ENCODE measurements at places on chromosomes 7 and 10.

- no peak for DNase-seq
These were observed 229.7 kb upstream of the ETV1 start for GRCh38 chr7:14219125-14219524.

GRCh38 chr10:77168861-77169260 lies 468.7 kb downstream of the KCNMA1 start:
- no peak for DNase-seq

DNA sequence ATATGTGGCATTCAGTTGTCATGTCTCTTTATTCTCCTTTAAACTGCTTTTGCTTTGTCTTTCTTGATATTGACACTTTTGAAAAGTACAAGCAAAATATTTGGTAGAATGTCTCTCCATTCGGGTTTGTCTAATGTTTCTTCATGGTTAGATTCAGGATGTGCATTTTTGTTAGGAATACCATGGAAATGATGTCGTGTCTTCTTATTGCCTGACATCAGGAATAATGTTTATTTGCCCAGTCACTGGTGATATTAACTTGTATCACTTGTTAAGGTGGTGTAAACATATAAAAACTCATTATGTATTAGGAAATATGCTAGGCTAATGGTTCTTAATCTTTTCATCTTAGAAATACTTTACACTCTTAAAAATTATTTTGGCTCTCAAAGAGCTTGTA lies 43.4 kb downstream of the CDK1 start:
- DNase-seq: no peak

DNA sequence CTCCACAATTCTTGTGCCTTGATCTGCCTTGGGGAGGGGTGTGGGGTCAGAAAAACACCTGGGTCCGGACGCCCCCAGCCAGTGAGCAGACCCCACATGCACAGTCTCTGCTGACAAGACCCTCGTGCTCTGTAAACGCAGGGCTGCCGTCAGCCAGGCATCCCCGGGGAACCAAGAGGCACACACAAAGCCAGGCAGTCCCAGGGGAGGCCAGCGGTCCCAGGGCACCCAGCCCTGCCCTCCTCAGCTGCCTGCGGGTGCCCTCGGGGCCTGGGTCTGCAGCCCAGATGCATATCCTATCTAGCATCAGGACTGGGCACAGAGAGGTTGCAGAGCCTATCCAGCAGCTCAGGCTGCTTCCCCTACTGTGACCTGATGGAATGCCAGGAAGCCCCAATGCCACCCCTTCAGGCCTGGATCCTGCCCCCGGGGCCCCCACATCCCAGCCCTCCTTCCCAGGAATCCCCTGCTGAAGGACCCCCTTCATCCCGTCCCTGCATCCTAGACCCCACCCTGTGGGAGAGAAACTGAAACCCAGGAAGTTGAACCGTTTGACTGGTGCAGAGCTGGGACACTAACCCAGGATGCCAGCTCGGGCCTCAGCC lies 92.4 kb downstream of the MICALL2 start:
- DNase-seq: no peak

GRCh38 chr7:48217266-48217665 lies 46.0 kb downstream of the ABCA13 start:
- DNase-seq: no peak

GRCh38 chr10:72783410-72783833 lies 91.5 kb downstream of the MCU start:
- DNase-seq: no peak

DNA sequence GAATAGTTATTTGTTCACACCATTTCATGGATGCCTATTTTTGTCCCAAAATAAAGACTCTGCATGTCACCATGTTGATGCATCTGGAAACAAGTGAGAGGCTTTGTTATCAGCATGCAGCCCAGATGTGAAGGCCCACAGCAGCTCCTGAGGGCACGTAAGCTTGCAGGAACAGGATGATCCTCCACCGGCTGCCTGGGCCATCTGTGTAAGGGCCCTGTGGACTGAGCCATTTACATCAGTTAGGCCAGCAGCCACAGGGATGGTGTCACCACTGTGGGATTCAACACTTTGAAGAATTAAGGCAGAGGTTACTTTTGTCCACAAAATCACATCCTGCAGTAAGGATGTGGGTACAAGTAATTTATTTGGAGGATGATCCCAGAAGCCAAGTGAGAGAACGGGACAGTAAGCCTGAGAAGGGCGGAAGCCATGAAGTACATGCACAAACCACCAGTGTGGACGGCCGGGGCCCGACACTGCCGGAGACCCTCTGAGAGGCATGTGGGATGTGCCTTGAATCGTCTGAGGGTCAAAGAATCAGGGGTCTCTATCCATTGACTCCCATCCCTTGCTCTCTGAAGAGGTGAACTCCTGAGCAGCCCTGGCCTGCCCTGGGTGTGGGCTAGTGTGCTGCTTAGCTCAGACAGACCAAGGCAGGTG lies 609.7 kb downstream of the DNAJB6 start:
- no peak for DNase-seq

DNA sequence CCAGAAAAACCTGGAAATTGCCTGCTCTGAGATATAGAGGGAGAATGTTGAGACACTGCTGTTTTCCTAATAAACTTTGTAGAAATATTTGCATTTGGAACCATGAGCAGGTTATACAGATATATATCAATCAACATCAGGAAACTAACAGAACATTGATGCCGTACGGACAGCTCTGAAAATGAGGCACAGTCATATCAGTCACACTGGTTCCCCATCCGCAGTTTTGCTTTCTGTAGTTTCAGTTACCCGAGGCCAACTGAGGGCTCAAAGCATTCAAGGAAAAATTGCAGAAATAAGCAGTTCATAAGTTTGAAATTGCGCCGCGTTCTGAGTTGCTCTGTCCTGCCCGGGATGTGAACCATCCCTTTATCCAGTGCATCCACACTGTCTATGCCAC lies 137.9 kb downstream of the KLF6 start:
- no peak for DNase-seq

DNA sequence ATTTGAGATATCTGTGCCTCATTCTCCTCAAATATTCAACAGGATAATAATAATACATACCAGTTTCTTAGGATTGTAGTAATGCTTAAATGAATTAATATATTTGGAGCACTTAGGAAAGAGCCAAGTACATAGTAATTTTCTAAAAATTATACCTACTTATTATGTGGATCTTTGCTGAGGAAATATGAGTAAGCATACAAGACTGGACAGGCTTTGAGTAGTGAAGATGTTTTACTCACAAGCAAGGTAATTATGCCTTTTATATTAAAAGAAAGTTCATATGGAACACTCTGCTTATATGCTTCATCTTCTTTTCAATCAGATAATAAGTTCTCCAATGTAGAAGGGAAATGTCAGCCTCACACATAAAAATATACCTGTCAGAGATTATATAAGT lies 337.5 kb upstream of the KAT6B start:
- DNase-seq: no peak

- no peak for DNase-seq
These were observed 6.5 kb downstream of the AKR1B1 start for GRCh38 chr7:134452419-134452838.

DNA sequence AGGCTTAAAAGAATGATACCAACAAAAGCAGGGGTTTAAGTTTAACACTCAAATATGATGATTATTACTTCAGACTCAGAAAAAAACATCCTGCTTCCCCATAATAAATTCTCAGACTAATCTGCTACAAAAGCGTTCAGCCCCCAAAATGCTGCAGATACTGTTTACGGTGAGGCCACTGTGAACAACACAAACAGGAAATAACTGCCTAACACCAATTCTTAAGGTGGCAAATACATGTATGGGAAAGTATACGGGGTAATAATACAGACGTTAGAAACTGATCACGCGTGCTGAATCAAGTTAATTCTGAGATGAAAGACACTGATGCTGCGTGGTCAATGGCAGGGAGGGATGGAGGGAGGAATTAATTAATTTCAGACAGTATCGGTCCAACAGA lies 62.0 kb upstream of the RHEB start:
- DNase-seq: no peak

DNA sequence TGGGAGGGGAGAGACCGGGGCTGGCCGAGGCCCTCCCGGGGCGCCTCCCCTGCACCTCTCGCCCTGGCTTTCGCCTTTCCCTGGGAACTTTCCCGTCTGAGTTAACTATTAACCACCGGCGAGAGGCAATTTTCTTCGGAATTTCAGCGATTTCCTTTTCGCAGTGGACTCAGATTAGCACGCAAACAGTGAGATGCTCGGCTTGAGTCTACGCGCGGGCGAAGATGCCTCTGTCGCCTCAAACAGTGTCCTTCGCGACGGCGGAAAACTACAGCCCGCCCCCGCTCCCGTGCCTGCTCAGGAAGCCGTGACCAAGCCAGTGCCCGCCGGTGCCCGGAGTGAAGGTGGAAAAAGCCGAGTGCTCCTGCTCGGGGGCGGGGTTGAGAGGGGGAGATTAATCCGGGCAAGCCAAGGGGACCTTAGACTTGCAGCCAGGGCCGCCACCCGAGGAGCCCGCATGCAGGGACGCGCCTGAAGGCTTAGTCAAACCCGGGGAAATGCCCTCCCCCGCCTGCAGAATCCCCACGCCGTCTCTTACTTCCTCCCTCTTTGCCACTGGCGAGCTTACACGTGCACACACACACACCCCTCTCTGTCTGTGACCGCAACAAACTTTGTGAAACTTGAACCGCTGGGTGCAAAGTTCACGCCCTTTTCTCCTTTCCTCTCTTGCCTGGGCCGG lies 14.5 kb upstream of the PAX2 start:
- no peak for DNase-seq

- DNase-seq: no peak
These were observed 1.3 kb upstream of the RASSF4 start for GRCh38 chr10:44958196-44958897.

- no peak for DNase-seq
These were observed 300.0 kb upstream of the FZD8 start for GRCh38 chr10:35942057-35942456.

DNA sequence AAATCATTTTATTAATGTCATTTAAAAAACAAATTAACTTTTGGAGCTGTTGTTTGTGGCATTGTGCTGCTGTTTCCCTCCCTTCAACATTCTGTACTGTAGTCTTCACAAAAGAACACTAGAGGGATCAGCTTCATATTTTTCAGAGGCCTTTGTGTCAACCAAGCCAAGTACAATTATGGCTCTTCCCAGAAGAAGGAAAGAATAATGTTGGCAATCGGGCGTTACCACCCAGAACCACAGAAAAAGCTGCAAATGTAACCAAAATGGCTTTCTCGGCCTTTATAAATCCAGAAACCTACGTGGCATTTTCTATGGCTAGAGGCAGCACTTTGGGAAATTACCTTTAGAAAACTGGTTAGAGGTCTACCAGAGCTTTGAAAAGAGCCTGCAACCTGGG lies 98.8 kb upstream of the COL1A2 start:
- no peak for DNase-seq

DNA sequence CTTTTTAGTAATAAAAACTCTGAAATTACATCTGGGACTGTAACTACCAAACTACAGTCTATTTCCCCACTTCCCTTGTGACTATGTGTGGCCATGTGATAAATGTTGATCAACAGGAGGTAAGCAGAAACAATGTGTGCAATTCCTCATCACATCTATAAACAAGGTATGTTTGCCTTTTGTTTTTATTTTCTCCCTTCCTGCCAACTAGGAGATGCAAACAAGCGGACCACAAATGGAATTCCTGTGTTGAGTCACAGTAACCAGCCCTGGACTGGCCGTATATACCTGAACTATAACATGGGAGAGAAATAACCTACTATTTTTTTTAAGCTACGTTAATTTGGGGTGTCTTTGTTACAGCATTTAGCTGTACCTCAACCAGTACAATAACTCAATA lies 52.5 kb downstream of the SCRN1 start:
- no peak for DNase-seq

- no peak for DNase-seq
These were observed 55.1 kb upstream of the KDM7A start for GRCh38 chr7:140231771-140232491.

DNA sequence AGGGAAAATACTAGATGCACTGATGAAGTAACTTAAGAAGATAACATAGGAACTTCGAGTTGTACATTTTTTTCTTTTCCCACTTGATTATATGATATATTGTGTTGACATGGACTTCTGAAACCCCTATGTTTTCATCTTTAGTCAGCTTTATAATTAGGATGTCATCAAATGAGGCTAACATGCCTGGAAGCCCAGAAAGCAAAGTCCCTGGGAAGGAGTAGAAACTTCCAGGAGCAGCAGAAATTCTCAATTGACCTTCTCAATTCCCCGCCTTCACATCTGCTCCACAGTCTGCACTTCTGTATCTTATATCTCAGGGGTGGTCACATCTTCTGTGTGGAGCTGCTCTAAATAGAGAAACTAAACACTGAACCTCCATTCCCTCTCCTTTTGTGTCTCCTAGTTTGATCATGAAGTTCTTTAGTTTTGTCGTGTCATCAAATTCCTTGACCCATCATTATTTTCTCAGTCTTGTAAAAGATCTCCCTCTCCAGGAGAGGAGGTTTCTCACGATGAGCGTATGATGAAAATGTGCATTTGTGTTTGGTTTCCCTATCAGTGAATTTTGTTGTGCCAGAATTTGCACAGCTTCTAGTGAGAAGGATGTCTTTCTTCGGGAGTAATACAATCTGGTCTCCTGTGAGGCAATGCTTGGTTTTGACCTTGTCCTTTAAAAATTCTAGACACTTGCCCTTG lies 303.3 kb downstream of the SUGCT start:
- no peak for DNase-seq

GRCh38 chr7:155410431-155410830 lies 47.5 kb upstream of the EN2 start:
- no peak for DNase-seq

DNA sequence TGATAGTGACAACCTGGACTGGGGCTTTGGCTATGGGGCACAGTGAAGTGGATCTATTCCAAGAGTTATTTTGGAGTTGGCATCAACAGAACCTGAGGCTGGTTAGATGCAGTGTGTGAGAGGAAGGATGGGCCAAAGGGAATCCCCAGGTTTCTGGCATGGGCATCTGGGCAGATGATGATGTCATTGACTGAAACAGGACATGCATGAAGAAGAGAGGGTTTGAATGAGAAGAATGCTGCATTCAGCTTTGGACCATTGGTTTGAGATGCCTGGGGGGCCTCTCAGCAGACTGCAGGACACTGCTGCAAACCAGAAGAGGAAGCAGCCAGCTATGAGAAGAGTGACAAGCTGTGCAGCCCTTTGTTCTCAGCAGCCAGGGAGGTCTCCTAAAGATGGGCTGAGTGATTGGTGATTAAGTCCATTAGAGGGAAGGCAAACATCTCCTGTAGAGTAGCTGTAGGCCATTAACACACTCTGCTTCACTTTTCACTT lies 23.1 kb upstream of the PIK3CG start:
- no peak for DNase-seq

DNA sequence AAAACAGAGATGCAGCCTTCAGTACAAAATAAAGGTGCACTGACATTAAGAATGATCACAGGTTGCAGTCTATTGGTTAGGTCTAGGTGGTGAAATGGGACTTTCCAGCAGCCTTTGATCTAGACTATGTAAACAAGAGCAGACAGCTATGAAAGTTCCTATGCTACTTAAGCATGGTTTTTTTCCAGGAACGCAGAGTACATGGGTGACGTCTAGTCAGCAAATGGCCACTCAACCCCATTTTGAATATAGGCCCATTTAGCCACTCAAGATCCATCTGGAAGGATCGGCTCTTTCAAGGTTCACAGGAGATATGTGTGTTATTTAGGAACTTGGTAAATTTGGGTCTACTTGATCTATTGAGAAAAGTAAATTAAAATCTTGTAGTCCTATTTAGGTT lies 1424.6 kb upstream of the LRRTM3 start:
- no peak for DNase-seq

GRCh38 chr7:26038201-26038990 lies 113.6 kb upstream of the NFE2L3 start:
- no peak for DNase-seq
